ENCODE measurements at places on chromosomes 11 and 22.

GRCh38 chr11:117502015-117502778 lies 174.5 kb downstream of the CEP164 start:
- DNase-seq, result no peak

DNA sequence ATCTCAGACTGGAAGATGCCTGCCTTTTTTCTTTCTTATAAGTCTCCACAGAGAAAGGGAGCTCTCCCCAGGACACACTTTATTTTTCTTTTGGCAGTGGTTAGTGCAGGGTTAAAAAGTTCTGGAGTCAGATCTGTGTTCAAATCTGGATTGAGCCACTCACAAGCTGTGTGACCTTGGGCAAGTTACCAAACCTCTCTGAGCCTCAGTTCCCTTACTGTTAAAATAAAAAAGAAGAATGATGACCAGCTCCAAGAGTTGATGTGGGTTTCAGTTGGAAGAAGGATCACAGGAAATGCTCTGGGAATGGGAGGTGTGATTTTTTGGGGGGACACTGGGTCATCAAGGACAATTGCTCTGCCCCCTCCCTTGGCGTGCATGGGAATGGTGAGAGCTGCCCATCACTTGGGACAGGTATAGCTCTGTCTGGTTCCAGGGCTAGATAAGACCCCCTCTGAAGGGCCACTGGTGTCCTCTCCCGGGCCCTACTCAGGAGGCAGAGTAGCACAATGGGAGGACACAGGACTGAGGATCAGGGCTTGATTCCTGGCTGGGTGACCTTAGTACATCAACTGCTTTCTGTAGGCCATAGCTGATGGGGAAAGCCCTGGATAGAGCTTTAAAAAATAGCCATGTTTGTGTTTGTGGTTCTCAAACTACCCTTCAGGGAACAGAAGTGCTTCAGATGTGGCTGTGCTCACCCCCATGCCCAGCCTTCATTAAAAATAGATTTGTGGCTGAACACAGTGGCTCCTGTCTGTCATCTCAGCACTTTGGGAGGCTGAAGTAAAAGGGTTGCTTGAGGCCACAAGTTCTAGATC lies 228.3 kb downstream of the MIAT start:
- DNase-seq, result no peak

- DNase-seq, result peak; percentile 94
These were observed 75.2 kb downstream of the PTPRJ start for GRCh38 chr11:48055292-48056132.

GRCh38 chr11:73520353-73521061 lies 77.4 kb downstream of the FAM168A start:
- DNase-seq, result no peak

GRCh38 chr22:24433828-24434470 lies 6.5 kb downstream of the ADORA2A start:
- DNase-seq, result no peak

DNA sequence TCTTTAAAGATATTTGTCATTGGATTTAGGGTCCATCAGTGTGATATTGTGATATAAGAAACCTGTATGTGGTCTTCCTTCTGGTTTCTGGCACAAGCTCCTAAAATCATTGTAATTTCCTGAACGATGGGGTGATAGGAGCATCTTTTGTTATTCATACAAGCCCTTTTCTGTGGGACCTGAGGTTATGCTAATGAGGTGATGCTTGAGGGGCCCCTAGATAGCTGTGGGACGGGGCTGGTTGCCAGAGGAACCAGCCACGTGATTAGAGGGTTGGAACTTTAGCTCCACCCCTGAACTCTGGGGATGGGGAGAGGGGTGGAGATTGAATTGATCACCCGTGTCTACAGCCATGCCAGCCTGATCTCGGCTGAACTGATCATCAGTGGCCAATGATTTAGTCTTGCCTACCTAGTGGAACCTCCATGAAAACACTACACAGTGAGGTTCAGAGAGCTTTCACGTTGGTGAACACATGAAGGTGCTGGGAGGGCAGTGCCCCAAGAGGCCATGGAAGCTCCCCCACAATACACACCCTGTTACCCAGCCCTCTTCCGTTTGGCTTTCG lies 62.8 kb downstream of the BCR start:
- DNase-seq, result no peak

GRCh38 chr11:1356478-1356960 lies 33.2 kb upstream of the BRSK2 start:
- no peak for DNase-seq

DNA sequence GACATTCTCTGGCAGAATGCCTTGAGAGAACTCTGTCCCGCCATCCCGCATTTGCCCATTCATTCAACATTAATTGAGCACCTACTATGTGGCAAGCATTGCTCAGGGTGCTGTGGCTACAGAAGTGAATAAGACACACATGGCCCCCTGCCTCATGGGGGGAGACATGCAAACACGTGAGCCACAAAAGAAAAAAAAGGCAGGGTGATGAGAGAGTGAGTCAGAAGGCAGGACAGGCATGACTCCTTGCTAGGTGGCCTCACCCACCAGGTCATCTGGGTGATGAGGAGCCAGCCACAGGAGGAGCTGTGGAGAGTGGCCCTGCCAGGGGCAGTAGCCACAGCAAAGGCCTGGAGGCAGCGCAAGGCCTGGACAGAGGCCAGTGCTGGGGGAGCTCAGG lies 4.9 kb downstream of the CHRM4 start:
- DNase-seq, result no peak

DNA sequence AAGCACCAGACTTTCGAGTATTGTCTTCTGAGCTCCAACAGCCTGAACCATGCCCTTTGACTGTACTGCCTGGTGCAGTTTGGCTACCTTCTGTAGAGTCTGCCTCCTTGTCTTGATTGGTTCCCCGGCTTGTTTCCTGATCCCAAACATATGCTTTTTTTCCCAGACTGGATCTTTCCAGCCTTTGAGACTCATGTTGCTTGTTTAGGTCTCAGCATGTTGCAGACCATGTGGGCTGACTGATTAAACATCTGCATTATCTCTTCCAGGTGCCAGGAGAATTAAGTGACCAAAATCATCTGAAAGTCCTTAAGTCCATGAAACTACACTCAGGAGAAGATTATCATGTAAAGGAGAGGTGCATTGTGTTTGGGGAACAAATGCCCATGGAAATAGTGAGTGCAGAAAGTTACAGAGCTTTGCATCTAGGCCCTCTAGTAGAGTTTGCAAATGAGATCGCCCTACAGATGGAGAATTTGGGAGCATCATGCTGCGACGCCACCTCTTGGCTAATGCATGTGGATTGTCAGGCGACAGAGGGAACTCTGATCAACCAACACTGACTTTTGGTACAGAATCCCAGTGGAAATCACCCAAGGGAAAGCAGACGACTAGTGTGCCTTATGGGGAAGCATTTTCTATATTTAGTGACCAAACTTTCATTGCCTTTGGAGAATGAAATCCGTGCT lies 188.8 kb downstream of the BLID start:
- no peak for DNase-seq

GRCh38 chr22:37121887-37122591 lies 12.5 kb upstream of the TMPRSS6 start:
- DNase-seq, result peak; percentile 82

- no peak for DNase-seq
These were observed 25.9 kb upstream of the TP53I11 start for GRCh38 chr11:44976576-44976975.

DNA sequence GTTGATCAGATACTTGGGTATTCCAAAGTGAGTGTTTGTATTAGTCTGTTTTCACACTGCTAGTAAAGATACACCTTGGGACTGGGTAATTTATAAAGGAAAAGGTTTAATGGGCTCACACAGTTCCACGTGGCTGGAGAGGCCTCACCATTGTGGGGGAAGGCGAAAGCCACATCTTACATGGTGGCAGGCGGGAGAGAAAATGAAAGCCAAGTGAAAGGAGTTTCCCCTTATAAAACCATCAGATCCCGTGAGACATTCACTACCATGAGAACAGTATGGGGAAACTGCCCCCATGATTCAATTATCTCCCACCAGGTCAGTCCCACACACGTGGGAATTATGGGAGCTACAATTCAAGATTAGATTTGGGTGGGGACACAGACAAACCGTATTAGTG lies 7.0 kb downstream of the TIMM10B start:
- DNase-seq, result no peak

DNA sequence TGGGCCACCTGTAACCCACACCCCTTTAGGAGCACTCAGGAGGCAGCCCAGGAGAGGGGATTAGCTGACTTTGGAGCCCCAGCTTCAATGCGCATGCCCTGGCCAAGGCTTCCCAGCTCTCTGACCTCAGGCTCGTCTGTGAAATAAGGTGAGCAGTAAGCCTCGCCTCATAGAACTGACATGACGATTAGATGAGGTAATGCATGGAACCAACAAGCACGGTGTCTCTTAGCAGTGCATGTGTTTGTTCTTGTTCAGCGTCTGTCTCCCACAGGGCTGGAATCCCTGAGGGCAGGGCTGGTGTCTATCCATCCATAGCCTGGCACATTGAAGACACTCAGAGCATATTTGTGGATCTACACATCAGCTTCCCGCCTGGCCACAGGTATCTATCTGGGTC lies 415.4 kb downstream of the MN1 start:
- DNase-seq, result peak; percentile 97

GRCh38 chr11:2318123-2318522 lies 16.3 kb downstream of the TSPAN32 start:
- no peak for DNase-seq

DNA sequence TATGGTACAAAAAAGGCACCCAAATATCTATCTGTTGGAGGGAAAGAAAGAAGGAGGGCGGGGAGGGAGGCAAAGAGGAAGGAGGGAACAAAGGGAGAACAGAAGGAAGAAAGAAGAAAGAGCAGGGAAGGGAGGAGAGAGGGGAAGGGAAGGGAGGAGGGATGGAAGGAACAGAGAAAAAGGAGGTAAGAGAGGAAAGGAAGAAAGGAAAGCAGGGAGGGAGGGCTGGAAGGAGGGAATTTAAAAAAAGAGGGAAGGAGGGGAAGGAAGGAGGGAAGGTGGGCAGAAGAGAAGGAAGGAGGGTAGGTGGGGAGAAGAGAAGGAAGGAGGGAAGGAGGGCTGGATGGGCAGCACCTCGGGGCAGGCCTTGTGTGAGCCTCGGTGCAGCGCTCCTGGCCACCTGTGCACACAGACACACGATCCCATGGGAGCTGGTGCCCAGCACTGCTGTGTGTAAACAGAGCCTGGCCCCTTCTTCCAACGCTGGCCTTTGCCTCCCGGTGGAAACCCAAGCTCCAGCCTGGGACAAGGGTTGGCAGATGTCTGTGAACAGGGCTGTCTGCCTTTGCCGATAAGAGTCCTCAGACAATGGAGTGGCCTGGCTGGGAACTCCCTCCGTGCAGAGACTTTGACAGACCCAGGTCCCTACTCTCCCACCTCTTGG lies 23.2 kb downstream of the SMIM38 start:
- no peak for DNase-seq

DNA sequence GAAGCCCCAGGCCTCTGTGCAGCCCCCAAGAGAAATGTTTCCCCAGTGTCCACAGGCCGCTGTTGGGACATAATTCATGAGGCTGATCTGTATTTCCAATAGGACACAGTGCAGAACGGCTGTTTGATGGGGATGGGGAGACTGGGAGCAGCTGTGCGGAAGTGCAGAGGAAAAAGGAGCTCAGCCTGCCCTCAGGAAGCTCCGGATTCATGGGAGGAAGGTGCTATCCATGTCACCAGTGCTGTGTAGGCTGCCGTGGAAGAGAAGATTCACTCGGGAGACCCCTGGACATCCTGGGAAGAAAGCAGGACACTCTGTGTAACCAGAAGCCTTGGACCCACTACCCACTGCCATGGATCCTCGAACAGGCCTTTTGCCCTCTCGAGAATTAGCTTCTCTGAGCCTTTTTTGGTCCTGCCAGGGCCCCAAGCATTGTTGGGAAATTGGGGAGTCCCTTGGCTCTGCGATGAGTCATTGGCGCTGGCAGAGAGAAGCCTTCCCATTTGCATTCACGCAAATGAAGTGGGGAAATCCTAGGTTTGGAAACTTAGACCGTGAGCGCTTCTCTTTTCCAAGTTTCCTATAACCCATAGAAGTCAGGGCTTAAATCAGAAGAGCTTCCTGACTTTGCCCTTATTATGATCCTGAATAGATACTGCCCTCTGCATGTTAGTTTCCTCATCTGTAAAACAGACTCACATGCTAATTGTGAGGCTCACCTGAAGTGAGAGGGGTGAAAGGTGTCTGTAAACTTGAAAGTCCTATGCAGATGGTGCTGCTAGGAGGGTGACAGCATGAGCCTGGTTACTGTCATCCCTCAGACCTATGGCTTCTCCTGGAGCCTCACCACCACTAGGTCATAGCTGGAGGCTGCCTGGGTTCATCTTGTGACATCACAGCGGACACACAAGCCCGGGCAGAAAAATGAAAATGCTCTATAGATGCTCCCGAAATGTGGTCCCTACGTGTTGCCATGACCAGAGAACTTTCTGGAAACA lies 229.2 kb upstream of the B3GAT1 start:
- no peak for DNase-seq

DNA sequence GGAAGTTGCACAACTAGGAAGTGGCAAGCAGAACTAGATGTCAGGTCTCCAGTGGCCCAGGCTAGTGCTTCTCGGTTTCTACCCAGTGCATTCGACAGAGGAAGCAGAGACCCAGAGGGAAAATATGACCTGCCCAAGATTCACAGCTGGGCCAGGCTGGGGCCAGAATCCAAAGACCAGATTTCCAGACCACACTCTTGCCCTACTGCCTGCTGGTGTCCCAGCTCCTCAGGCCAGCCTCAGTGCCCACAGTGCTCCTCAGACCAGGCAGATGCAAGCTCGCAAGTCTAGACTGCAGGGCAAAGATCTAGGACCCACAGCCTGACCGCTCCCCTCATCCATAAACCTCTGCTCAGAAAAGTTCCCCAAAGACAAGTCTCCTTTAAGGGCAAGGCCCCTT lies 262.6 kb downstream of the BUD13 start:
- DNase-seq, result no peak

DNA sequence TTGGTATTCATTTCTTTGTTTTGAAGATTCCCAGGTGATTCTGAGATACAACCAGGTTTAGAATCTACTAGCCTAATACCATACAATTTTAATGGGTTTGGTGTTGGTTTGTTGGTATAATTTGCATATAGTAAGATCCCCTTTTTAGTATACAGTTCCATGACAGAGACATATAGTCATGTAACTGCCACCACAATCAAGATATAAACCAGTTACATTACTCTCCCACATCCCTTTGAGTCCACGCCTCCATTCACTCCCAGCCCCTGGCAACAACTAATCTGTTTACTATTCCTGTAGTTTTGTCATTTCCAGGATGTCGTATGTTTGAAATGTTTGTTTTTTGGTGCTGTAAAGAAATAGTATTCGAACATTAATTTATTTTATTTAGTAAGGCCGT lies 4.3 kb downstream of the ASRGL1 start:
- no peak for DNase-seq

- no peak for DNase-seq
These were observed 15.3 kb upstream of the IL17REL start for GRCh38 chr22:50027639-50028537.

- no peak for DNase-seq
These were observed 76.0 kb upstream of the KCNQ1OT1 start for GRCh38 chr11:2775626-2776350.

Measured in kidney glomerular epithelial cell (primary cell).